ENCODE measurements at places on chromosomes 16 and 17.

- DNase-seq = no peak
Observed at GRCh38 chr16:4433914-4434787, 8.5 kb downstream of the DNAJA3 start.

- no peak for DNase-seq
Observed at GRCh38 chr16:521381-522210, 5.9 kb upstream of the CAPN15 start.

DNA sequence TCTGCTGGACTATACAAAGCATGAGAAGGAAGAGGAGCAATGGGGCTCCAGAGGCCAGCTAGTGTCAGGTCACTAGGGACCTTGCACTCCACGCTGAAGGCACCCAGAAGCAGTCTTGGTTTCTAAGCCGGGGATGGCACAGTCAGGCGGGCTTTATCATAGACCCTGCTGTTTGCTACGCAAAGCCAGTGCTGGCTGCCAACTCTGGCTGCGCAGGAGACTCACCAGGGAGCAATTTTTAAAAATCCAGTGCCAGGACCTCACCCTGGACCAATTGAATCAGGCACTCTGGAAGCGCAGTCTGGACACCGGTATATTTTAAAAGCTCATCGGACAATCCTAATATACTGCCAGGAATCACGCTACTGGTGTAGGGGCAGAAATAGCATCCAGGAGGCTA, 368.5 kb upstream of the XYLT1 start:
- no peak for DNase-seq

- no peak for DNase-seq
Observed at GRCh38 chr16:67245674-67246080, 1.6 kb downstream of the FHOD1 start.

GRCh38 chr16:68146585-68146984, 61.4 kb downstream of the NFATC3 start:
- DNase-seq = no peak

GRCh38 chr17:48597528-48597777, 3.9 kb upstream of the HOXB5 start:
- no peak for DNase-seq

- no peak for DNase-seq
Observed at GRCh38 chr17:27550291-27550930, 80.6 kb upstream of the LGALS9 start.

- DNase-seq = no peak
Observed at GRCh38 chr17:76166168-76166567, 25.1 kb upstream of the FOXJ1 start.

DNA sequence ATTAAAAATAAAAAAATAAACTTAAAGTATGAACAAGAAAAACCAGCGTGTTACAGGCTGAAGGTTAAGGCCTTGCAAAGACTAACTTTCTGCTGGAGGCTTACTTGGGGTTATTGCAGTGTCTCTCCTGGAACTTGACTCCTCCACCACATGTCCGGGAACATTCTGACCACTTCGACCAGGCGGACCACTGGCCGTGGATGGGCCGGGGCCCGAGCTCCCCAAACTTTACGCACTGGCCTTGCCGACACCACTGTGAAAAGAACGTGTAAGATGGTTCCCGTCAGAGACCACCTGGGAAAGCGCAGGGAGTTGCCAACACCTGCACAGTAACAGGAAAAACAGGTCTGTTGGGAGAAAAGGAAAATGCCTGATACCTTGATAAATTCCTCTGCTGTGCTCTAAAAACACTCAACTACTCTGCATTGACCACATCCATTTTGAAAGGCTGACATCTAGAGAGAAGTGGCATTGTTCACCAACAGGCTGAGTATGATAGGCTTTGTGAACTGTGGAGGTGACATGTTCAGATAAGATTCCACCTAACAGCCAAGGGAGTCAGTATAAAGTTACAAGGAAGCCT, 99.1 kb downstream of the ADAMTS18 start:
- DNase-seq = no peak

- peak; percentile 9 for DNase-seq
Observed at GRCh38 chr17:16987066-16987829, 15.3 kb upstream of the TNFRSF13B start.

DNA sequence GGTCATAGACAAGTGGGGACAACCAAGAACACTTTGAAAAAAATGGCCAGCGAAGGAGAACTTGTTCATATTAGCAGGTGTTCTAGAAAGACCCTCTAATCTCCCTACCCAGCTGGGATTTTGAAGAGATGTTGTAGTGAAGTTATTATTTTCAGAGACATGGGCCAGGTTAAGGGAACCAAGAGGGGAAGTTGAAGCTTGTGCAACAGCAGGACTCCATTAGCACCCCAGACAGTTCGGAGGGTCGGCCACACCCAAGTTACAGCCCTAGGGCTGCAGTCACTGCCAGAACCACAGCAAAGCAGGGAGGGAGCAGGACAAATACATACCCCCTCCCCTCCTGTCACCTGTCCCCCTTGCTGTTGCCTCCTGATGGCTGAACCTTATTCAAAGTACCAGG, 42.3 kb downstream of the WSB1 start:
- no peak for DNase-seq

- DNase-seq = no peak
Observed at GRCh38 chr17:64547319-64547718, 40.5 kb downstream of the CEP95 start.

GRCh38 chr17:48047113-48047740, 932 bp upstream of the NFE2L1 start:
- peak; percentile 8 for DNase-seq

- DNase-seq = no peak
Observed at GRCh38 chr16:22421136-22421535, 46.7 kb upstream of the CDR2 start.

DNA sequence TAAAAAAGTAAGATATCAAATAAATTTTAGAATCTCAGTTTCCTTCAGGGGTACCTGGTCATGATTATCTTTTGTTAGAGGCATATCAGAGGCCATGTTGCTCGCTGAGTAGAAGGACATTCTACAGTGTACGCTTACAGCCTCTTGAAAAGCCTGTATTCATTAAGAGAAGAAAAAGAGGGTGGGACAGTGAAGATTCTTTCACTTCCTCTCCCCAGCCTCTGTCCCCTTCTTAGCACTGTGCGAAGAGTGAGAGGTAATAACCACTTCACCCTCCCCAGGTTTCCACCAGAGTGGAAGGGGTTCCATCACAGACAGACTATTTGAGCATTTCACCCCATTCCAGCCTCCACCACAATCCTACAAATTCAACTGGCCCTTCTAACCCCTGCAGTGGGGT, 4.8 kb upstream of the LPO start:
- no peak for DNase-seq

- DNase-seq = no peak
Observed at GRCh38 chr17:29165800-29166506, 14.2 kb downstream of the MYO18A start.

GRCh38 chr17:21372256-21372954, 3.8 kb upstream of the KCNJ12 start:
- no peak for DNase-seq

DNA sequence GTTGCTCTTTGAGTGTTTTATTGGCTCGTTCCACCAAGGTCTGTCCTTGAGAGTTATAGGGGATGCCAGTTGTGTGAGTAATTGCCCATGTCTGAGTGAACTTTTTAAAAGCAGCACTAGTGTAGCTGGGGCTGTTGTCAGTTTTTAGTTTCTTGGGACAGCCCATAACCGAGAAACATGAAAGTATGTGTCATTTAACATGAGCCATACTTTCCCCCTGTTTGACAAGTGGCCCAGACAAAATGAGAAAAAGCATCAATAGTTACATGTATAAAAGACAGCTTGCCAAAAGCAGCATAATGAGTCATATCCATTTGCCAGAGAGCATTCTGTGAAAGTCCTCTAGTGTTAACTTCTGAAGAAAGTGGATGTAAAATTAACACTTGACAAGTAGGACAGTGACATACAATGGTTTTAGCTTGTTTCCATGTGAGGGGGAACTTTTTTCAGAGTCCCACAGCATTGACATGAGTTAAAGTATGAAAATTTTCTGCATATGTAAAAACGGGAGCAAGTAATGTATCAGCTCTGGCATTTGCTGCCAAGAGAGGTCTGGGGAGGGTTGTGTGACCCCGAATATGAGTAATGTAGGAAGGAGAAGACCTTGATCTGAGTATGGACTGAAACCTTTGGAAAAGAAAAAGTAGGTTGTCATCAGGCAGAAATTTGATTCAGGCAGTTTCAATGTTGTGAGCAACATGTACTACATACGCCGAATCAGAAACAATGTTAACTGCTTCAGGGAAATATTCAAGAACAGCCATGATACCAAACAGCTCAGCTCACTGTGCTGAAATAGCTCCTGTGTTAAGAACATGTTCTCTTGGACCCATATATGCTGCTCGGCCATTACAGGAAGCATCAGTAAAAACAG, 56.8 kb upstream of the ARL4D start:
- no peak for DNase-seq

- DNase-seq = no peak
Observed at GRCh38 chr16:68324780-68325357, 14.1 kb downstream of the PRMT7 start.

- DNase-seq = no peak
Observed at GRCh38 chr16:84557504-84557903, 53.0 kb upstream of the MEAK7 start.

DNA sequence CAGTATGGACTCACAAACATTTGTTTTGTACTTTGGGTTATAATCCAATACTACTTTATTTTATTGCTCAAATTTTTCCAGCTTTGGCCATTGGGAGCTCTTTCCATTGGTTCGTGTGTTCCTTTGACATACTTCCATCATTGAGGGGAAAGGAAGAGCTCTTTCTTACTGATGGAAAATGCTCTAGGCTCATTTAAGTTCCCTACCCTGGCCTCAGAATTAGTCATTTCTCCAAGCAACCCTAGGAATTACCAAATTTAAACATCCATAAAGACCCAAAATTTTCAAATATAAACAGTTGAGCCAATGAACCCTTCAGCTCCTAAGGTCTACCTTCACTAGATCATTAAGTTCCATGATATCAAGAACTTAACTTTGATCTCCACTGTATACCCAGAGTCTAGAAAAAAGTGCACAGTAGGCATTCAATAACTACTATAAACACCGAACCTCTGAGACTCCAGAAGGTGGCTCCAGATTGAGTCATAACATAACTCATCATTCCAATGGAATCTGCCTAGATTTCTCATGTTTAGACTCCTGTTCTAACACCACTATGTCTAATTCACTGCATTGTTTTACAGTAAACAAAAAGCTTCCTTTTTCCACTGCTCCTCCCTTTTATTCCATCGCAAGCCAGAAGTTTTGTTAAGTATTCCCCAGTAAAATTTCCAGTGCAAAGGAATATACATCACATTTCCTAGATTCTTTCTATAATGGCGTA, 39.0 kb downstream of the SMURF2 start:
- DNase-seq = no peak

DNA sequence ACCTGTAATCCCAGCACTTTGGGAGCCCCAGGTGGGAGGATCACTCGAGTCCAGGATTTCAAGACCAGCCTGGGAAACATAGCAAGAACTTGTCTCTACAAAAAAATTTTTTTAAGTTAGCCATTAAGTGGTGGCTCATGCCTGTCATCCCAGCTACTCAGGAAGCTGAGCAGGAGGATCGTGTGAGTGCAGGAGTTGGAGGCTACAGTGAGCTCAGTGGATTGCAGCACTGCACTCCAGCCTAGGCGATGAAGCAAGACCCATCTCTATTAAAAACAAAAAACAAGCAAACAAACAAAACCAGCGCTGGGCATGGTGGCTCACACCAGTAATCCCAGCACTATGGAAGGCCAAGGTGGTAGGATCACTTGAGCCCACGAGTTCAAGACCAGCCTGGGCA, 38.0 kb downstream of the HEATR3 start:
- no peak for DNase-seq

DNA sequence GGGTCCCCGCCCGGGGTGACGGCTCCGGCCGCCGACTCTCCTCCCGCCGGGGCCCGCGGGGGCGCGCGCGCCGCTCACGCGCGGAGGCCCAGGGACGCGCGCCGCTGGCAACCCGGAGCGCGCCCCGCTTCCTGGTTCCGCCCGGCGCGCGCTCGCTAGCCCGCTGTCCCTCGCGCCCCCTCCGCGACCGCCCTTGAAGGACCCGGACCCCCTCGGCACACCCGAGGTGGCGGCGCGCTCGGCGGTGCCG, at the start of gene STAT5B:
TSS of gene STAT5B (minus strand) at position 33 of the 250 bp plus-strand sequence. CDS start 44,264 bp downstream, outside the sequence.
- DNase-seq = peak; percentile 74

DNA sequence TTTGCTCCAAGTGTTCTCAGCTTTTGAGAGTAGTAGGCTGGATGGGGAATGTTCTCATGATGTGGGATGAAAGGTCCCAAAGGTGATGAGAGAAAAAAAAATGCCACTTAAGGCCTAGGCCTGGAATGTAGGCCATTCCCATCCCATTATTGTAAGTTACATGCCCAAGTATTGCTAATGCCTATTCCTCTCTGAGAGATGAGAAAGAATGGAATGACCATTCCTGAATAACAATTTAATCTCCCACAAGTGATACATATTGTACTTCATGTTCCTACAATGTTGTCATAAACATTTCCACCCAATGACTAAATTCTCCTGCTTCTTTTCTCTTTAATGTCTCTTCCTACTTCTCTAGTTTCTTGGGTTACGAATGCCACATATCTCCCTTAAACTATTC, 102.8 kb upstream of the KCNJ16 start:
- no peak for DNase-seq

- no peak for DNase-seq
Observed at GRCh38 chr16:67822511-67822910, 15.8 kb downstream of the TSNAXIP1 start.

DNA sequence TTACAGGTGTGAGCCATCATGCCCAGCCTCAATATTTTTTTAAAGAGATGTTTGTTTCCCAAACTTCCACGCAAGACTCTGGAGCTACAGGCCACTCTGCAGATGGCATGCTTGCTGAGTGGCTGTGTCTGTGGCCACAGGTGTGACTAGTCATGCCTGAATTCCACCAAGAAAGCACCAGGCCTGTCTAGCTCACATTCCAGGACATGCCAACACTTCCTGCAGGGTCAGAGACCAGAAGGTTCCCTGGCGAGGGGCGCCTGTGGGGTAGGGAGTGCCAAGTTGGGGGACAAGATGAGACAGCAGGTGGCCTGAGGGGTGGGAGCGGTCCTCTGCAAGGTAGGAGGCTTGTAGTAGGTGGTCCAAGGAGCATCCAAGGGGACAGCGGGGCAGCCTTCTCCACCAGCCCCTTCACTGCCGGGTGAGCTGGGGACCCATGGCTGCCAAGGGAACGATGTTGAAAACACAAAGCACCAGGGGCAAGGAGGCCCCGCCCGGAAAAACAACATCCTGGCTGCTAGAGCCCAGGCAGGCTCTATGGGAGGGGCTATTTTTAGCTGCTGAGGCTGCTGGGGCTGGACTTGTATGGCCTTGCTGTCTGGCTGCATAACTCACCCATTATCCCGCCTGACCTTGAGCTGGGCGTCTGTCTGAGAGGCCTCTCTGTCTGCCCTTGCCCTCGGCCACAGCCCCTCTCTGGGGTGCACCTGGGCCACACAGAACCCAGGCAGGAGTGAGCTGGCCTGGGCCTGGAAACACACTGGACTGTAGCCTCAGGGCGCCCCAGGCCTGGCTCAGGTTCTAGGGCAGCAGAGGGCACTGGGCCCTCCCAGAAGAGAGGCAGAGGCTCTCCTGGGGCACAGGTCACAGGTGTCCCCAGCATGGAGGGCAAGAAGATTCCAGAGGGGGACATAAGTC, 5.7 kb downstream of the TRIM47 start:
- DNase-seq = peak; percentile 69

- no peak for DNase-seq
Observed at GRCh38 chr16:1293921-1294656, 15.3 kb upstream of the UBE2I start.

- peak; percentile 72 for DNase-seq
Observed at GRCh38 chr17:28118362-28118761, 75.9 kb downstream of the NLK start.

Data from MM.1S (cell line).